ENCODE measurements at places on chromosomes 2 and 18. TPM values are rescaled to one million over a fixed set of nuclear protein-coding genes. Genes with fewer than 3 reads are reported as not detected.

GREB1 gene
- 6.5 TPM for total RNA-seq

NPHP1 gene
- 8.3 TPM for total RNA-seq

DNA sequence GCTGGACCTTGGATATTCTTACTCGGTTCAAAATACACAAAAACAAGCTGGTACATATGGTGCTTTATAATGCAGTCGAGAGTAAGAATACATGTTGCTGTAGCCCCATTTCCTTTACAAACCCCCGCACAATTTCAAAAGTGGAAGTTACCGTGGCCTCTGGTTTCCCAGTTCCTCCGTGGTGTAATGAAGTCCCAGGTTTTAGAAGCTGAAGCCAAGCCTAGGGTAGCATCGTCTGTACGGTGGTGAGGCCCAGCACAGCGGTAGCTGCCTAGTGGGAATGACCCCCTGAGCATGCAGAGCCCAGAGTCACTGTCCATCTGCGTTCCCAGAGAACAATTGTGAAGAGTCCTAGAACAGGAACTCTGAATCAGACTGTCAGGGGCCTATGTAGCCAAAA, 171.8 kb downstream of the ASXL3 start:
- no peak for DNase-seq

DNA sequence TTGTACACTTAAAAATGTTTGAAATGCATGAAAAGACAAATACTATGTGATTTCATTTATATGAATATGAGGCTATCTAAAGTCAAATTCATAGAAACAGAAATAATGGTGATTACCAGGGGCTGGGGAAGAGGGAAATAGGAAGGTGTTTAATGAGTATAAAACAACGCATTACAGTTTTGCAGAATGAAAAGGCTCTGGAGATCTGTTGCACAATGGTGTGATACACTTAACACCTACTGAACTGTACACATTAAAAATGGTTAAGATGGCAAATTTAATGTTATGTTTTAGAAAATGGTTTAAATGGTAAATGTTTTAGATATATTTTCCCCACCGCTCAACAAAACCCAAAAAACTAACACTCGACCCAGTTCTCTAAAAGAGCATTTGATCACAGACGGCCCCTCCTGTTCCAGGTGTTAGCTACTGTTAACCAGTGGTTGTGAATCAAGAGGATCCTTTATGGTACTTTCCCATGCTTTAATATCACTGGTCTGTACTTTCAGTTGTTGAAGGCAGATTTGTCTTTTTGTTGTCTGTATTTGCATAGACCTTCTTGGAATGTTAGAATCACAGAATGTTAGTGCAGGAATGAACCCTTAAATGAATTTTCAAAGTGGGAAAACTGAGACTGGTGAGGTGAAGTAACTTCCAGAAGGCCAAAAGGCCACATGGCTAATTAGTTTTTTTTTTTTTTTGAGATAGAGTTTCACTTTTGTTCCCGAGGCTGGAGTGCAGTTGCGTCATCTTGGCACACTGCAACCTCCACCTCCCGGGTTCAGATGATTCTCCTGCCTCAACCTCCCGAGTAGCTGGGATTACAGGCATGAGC, 10.2 kb downstream of the RAB10 start:
- DNase-seq, result no peak

GRCh38 chr2:131039908-131040660, 53.2 kb downstream of the FAM168B start:
- DNase-seq, result peak; percentile 53

GRCh38 chr18:40357536-40357935, 1597.5 kb upstream of the PIK3C3 start:
- DNase-seq, result no peak

DNA sequence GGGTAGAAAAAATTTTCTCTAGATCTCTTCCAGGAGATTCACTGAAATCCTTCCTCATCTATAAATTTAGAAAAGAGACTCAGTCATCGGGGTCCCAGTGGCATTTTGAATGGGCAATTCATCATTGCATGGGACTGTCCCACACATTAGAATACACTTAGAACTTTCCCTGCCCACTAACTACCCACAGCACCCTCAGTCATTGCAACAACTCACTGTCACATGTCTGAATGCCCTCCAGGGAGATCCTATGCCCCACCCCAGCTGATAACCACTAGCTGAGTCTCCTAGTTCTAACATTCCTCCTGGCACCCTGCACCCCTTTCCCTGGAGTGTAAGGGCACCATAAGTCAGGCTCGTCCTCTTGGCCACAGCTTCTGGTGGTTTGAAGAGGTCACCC, 89.6 kb downstream of the INSIG2 start:
- no peak for DNase-seq

SCN9A gene
- 25.5 TPM for total RNA-seq

- no peak for DNase-seq
Observed at GRCh38 chr2:189538402-189538801, 42.2 kb downstream of the SLC40A1 start.
